Activated CD8-positive, alpha-beta T cell treated with anti-CD3 and anti-CD28 coated beads, Interleukin-2, amount 10 ng/mL, durations not matched to agents 7 days and 5 days (primary cell): ENCODE measurements at places on chromosomes 12 and 14.

- DNase-seq = no peak
- peak overlapping the region; percentile 99 for H3K27ac ChIP-seq
- no peaks in the 10 kb centered on the region for H3K27me3 ChIP-seq
Measured at GRCh38 chr12:100265732-100266584, 921 bp downstream of the DEPDC4 start.

- no peaks in the 10 kb centered on the region for H3K27me3 ChIP-seq
- peak overlapping the region; percentile 99 for H3K4me3 ChIP-seq
- peak; percentile 25 for DNase-seq
- H3K4me1 ChIP-seq = peaks cover 46% of the 10 kb centered on the region
- peak overlapping the region; percentile 99 for H3K27ac ChIP-seq
- H3K36me3 ChIP-seq = peaks cover 60% of the 10 kb centered on the region
Measured at GRCh38 chr14:94081386-94081820, 293 bp downstream of the IFI27L1 start.

DNA sequence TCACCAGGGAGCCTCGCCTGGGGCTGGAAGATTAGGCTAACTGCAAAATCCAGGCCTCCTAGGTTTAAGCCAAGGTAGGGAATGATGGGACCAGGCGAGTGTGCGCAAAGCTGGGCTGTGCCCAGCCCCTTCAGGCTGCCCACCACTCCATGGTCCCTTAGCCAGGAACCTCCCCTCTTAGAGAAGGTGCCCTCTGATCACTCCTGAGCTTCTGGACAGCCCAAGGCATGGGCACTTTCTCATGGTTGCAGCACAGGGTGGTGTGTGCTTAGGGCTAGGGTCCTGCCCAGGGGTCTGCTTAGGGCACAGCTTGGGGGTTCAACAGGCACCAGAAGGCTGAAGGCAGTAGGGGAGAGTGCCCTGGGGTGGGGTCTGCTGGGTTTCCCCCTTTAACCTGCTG lies 69.0 kb downstream of the PRIMA1 start:
- no peak overlapping the region for H3K27ac ChIP-seq
- H3K4me1 ChIP-seq = no peaks in the 10 kb centered on the region
- DNase-seq = no peak
- H3K36me3 ChIP-seq = no peaks in the 10 kb centered on the region

- H3K27me3 ChIP-seq = peaks cover 20% of the 10 kb centered on the region
- DNase-seq = no peak
- H3K36me3 ChIP-seq = no peaks in the 10 kb centered on the region
- H3K27ac ChIP-seq = no peak overlapping the region
Measured at GRCh38 chr12:120614848-120615247, 25.6 kb upstream of the CABP1 start.

DNA sequence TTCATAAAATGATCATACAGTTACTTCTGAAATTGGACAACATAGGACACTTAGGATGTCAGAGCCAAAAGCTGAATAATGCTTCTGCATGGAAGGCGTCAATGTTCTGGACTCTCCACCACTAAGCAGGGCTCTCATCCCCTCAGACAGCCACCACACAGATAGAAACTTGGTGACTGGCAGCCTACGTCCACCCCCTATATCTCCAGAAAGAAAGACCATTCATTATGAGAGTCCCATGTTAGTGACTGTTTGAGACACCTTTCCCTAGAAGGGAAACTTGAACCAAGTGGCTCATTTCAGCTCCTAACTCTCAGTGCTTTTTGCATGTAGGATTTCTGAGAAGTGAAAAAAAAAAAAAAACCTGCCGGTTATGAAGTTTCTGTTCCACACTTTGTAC lies 251.0 kb upstream of the FKBP4 start:
- H3K27me3 ChIP-seq = peaks cover 3% of the 10 kb centered on the region
- no peaks in the 10 kb centered on the region for H3K36me3 ChIP-seq
- H3K4me1 ChIP-seq = peaks cover 19% of the 10 kb centered on the region
- H3K4me3 ChIP-seq = peak overlapping the region; percentile 12

- DNase-seq = no peak
- H3K27me3 ChIP-seq = no peaks in the 10 kb centered on the region
- H3K27ac ChIP-seq = no peak overlapping the region
- H3K36me3 ChIP-seq = no peaks in the 10 kb centered on the region
- no peak overlapping the region for H3K4me3 ChIP-seq
Measured at GRCh38 chr12:65853489-65854157, 29.3 kb downstream of the HMGA2 start.

DNA sequence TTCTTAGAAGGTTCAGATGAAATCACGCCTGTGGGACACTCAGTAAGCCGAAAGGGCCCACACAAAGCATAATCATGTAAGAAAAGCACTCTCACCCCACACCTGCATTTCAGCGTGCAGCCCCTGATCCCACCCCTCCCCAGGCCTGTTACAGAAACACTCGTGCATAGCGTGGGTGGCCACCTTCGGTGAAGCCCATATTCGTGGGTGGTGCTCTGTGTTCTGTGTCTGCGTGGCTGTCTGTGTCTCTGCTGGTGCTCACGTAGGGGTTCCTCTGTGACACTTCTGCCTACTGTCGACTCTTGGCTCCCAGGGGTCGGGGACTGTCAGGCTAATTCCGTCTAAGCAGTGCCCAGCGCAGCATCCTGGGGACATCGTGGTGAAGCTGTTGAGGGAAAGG lies 74.0 kb downstream of the B4GALNT3 start:
- H3K27ac ChIP-seq = no peak overlapping the region
- no peak for DNase-seq
- peaks cover 3% of the 10 kb centered on the region for H3K4me1 ChIP-seq
- H3K4me3 ChIP-seq = no peak overlapping the region

GRCh38 chr12:105882404-105882803 lies 256.4 kb downstream of the NUAK1 start:
- no peak for DNase-seq
- H3K36me3 ChIP-seq = no peaks in the 10 kb centered on the region
- no peak overlapping the region for H3K27ac ChIP-seq
- no peaks in the 10 kb centered on the region for H3K4me1 ChIP-seq
- H3K27me3 ChIP-seq = no peaks in the 10 kb centered on the region

GRCh38 chr14:102580550-102581110 lies 11.8 kb upstream of the RCOR1 start:
- no peak overlapping the region for H3K27ac ChIP-seq
- H3K27me3 ChIP-seq = peaks cover 2% of the 10 kb centered on the region
- H3K4me3 ChIP-seq = no peak overlapping the region
- H3K36me3 ChIP-seq = no peaks in the 10 kb centered on the region
- no peak for DNase-seq

- peaks cover 10% of the 10 kb centered on the region for H3K4me1 ChIP-seq
- H3K27ac ChIP-seq = peak overlapping the region; percentile 24
Measured at GRCh38 chr12:109827566-109828550, 5.3 kb downstream of the TRPV4 start.

DNA sequence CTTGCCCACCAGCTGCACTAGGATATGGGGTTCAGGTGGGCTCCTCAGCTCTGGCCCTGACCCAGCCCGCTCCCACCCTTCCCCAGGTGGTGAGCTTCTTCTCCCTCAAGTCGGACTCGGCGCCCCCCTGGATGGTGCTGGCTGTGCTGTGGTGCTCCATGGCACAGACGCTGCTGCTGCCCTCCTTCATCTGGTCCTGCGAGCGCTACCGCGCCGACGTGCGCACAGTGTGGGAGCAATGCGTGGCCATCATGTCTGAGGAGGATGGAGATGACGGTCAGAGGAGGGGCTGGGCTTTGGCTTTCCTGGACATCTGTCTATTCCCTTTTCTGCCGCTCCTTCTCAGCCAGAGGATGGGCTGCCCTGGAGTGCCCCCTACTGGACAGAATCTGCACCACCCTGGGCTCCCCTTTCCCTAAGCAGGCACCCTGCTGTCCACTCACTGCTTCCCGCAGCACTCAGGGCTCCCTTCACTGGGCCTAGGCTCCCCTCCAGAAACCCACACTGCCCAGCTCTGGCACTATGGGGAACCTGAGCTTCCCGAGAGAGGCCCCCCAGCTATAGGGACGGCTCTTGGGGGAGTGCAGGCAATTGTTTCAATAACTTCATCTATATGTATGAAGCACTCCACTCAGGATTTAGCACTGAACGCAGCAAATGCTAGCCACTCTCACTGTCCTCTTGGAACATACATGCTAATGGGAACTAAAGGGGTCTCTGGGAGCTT lies 2.6 kb upstream of the P3H3 start:
- peak; percentile 87 for DNase-seq
- H3K36me3 ChIP-seq = no peaks in the 10 kb centered on the region
- no peak overlapping the region for H3K4me3 ChIP-seq
- peaks cover 74% of the 10 kb centered on the region for H3K27me3 ChIP-seq
- no peak overlapping the region for H3K27ac ChIP-seq
- peaks cover 38% of the 10 kb centered on the region for H3K4me1 ChIP-seq

DNA sequence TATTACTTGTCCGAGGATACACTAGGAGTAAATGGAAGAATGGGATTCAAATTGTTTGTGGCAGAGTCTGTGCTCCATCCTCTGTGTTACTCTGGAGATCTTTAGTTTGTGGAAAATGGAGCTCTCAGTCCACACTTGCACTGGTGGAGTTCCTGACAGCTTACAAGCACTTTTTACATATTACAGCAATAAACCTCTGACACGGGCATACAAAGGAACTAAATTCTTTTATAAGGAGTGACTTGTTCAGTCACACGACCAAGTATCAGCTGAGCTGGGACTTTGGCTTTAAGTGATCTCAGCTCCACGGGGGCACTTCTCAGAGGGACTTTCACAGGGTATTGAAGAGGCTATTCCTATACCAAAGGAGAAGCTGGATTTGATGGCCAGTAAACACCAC lies 417.5 kb downstream of the LRIG3 start:
- no peaks in the 10 kb centered on the region for H3K27me3 ChIP-seq
- H3K27ac ChIP-seq = no peak overlapping the region
- no peak overlapping the region for H3K4me3 ChIP-seq
- no peaks in the 10 kb centered on the region for H3K4me1 ChIP-seq
- H3K36me3 ChIP-seq = no peaks in the 10 kb centered on the region
